Articular chondrocyte of knee joint (primary cell): ENCODE measurements at places on chromosomes 2 and 18. TPM values are rescaled to one million over a fixed set of nuclear protein-coding genes. Genes with fewer than 3 reads are reported as not detected.

Gene LYG1
- 0.13 and 0.32 TPM in 2 replicates for total RNA-seq

Gene EVX2
- not detected in 2 replicates for total RNA-seq

Gene RNF25
- 27.6 and 29.6 TPM in 2 replicates for total RNA-seq

Gene CTLA4
- total RNA-seq, result not detected in 2 replicates

Gene HRH4
- 0.11 and 0.13 TPM in 2 replicates for total RNA-seq

Gene LHCGR
- total RNA-seq, result 0.32 and 0.39 TPM in 2 replicates

Gene SERPINB11
- total RNA-seq, result not detected in 2 replicates

Gene OLA1
- total RNA-seq, result 94.0 and 111 TPM in 2 replicates

Gene CCDC68
- total RNA-seq, result 0.91 and 1.3 TPM in 2 replicates

Gene MSTN
- total RNA-seq, result 0.13 and 0.32 TPM in 2 replicates

Gene NRBP1
- 135 and 145 TPM in 2 replicates for total RNA-seq

Gene PROKR1
- total RNA-seq, result 0.11 TPM in 1 of 2 replicates, not detected in the other

Gene IAH1
- total RNA-seq, result 56.4 and 71.2 TPM in 2 replicates

Gene RAD51AP2
- total RNA-seq, result under 0.01 TPM in 1 of 2 replicates, not detected in the other

Gene LIMS2
- total RNA-seq, result 7.4 and 8.9 TPM in 2 replicates

Gene ZRANB3
- total RNA-seq, result 12.0 and 13.5 TPM in 2 replicates

Gene NETO1
- not detected in 2 replicates for total RNA-seq

Gene PGAP1
- 11.2 and 12.9 TPM in 2 replicates for total RNA-seq

Gene FHOD3
- total RNA-seq, result 38.3 and 49.9 TPM in 2 replicates

Gene ATP6V1B1
- 0.39 TPM in 1 of 2 replicates, not detected in the other for total RNA-seq

Gene ZBTB7C
- total RNA-seq, result 2.1 and 2.5 TPM in 2 replicates

Gene RGPD4
- total RNA-seq, result under 0.01 TPM in 1 of 2 replicates, not detected in the other

Gene ABCG8
- not detected in 2 replicates for total RNA-seq

Gene IL37
- total RNA-seq, result not detected in 2 replicates

Gene FANCL
- total RNA-seq, result 13.6 and 25.0 TPM in 2 replicates

Gene ANKRD12
- 44.8 and 56.9 TPM in 2 replicates for total RNA-seq

Gene STPG4
- 0.32 and 0.52 TPM in 2 replicates for total RNA-seq

Gene ALPI
- not detected in 2 replicates for total RNA-seq

Gene MEP1B
- total RNA-seq, result not detected in 2 replicates

Gene RAX
- not detected in 2 replicates for total RNA-seq

Gene GPR39
- total RNA-seq, result 1.3 and 4.9 TPM in 2 replicates

Gene MC2R
- not detected in 2 replicates for total RNA-seq

Gene ZAP70
- not detected in 2 replicates for total RNA-seq

Gene RTN4
- total RNA-seq, result 319 TPM in 2 replicates

Gene SMAD4
- 120 and 142 TPM in 2 replicates for total RNA-seq

Gene ALPG
- not detected in 2 replicates for total RNA-seq

Gene HTRA2
- total RNA-seq, result 21.0 and 23.7 TPM in 2 replicates

Gene BOK
- 24.3 and 27.2 TPM in 2 replicates for total RNA-seq

Gene RUFY4
- total RNA-seq, result not detected in 2 replicates

Gene DSG4
- total RNA-seq, result not detected in 2 replicates

Gene IL1F10
- not detected in 2 replicates for total RNA-seq

Gene SGPP2
- total RNA-seq, result not detected in 2 replicates

Gene NOL4
- total RNA-seq, result not detected in 2 replicates

Gene UGT1A10
- not detected in 2 replicates for total RNA-seq

Gene RNU2-63P
- total RNA-seq, result under 0.01 TPM in 1 of 2 replicates, not detected in the other

Gene CDH7
- not detected in 2 replicates for total RNA-seq

Gene ZNF142
- 13.4 and 15.5 TPM in 2 replicates for total RNA-seq

Gene SKOR2
- not detected in 2 replicates for total RNA-seq

Gene RGPD3
- 0.65 and 1.2 TPM in 2 replicates for total RNA-seq

Gene KCNJ13
- under 0.01 TPM in 1 of 2 replicates, not detected in the other for total RNA-seq

Gene GULP1
- 114 and 121 TPM in 2 replicates for total RNA-seq

Gene DYSF
- total RNA-seq, result 0.78 and 2.3 TPM in 2 replicates

Gene PKP4
- 28.9 and 30.6 TPM in 2 replicates for total RNA-seq

Gene TBR1
- under 0.01 and 0.11 TPM in 2 replicates for total RNA-seq

Gene FSHR
- 0.11 and 0.39 TPM in 2 replicates for total RNA-seq

Gene CCDC93
- total RNA-seq, result 32.0 and 36.1 TPM in 2 replicates

Gene FNDC4
- 24.2 and 25.1 TPM in 2 replicates for total RNA-seq

Gene TMEM169
- 0.22 and 0.26 TPM in 2 replicates for total RNA-seq
